ENCODE measurements at places on chromosomes 16 and 17.

- no peak for DNase-seq
Observed at GRCh38 chr17:7882068-7882467, 6.5 kb upstream of the CHD3 start.

GRCh38 chr17:51442088-51442865 lies 181.9 kb downstream of the UTP18 start:
- no peak for DNase-seq

DNA sequence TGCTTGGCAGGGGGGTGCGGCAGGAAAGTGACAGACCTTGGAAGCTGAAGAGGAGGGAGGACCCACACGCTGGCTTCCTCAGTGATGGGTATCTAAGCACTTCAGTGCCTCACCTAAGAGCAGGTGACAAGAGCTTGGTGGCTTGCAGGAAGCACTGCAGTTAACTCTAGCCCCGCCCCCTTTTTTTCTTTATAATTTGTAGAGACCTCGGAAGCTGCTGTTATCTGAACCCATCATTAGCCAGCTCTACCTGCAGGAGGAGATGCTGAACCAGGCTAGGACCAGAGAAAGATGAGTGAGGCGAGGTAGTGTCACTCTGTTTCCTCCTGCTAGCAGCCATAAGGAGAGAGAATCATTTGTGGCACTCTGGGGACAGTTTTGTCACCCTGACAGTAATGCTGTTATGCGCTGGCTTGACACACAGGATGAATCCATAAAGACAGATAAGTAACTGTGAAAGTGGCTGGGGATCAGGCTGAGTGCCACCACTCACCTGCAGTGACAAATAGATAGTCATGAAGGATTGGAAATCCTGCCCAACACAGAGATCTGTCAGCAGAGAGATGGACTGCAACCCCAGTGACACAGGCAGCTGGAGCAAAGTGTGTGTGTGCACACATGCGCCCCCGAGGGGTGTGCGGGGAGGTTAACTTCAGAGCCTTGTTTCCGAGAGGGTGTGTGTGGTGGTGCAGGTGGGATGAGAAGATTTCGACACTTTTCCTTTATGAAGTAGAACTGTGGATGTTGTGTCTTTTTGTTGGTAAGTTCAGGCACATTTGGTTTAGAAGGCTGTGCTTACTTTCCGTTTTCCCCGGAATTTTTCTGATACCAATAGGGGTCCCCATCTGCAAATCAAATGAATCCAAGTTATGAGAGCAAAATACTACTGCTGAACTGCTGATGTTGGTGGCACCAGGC lies 224.0 kb downstream of the IRX3 start:
- DNase-seq, result no peak

- no peak for DNase-seq
Observed at GRCh38 chr16:49701065-49701685, 154.7 kb downstream of the ZNF423 start.

- no peak for DNase-seq
Observed at GRCh38 chr16:8581831-8582580, 8.3 kb downstream of the TMEM114 start.

DNA sequence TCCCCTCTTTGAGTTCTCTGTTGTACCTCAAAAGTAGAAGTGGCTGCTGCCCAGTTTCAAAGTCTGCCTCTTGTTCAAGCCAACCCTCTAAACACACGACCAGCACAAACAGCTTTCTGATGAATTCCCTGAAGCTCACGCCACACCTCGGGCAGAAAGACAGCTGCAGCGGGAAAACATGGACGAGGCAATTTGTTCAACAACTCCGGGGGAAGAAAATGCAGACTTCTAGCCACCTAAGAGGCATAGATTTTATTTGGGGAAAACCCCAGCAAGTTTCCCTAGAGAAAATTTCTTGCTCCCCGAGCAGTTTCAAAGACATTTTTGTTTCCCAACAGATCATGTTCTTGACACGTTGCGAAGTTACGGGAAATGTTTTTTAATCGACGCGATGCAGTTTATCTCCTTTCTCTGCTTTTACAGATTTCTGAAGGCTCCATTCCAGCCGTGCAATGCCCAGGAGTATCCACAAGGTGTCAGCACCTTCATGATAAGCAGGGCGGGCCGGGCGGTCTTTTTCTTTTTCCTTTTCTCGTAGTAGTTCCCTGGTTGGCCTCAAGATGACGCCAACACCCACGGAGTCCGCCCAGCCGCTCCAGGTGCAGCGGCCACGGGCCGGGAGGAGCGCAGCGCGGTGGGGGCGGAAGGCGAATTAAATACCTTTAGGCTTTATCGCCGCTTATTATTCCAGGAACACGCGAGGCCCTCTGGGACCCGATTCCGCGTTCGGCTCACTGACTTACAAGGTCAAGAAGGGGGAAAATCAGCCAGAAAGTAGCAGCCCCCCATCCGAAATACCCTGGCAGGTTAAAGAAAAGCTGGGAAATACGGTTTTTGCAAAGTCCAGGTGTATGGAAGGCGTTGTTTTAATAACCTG lies 2.9 kb upstream of the FOXC2 start:
- DNase-seq, result no peak

DNA sequence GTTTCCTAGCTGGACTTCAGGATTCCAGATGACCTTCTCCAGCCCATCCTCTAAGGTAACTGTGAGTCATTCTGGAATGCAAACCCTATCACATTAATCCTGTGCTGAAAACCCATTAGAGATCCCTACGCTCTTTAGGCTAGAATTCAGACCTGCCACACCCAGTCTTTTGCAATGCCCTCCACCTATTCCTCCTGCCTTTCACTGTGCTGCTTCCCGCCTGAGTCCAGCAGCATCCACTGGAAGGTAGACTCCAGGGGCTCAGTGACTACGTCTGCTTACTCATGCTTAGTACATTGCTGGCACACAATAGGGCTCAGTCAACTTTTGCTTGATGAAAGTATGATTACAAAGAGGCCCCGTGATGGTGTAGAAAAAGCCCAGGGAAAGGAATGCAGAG lies 121.1 kb downstream of the SPACA3 start:
- peak; percentile 44 for DNase-seq

- no peak for DNase-seq
Observed at GRCh38 chr17:80129006-80129565, 17.8 kb downstream of the EIF4A3 start.

GRCh38 chr17:9868552-9868951 lies 36.5 kb downstream of the RCVRN start:
- no peak for DNase-seq
